ENCODE measurements at places on chromosomes 6 and 20. TPM values are rescaled to one million over a fixed set of nuclear protein-coding genes. Genes with fewer than 3 reads are reported as not detected.

TMEM242 gene
- 5.6 TPM for total RNA-seq

DNA sequence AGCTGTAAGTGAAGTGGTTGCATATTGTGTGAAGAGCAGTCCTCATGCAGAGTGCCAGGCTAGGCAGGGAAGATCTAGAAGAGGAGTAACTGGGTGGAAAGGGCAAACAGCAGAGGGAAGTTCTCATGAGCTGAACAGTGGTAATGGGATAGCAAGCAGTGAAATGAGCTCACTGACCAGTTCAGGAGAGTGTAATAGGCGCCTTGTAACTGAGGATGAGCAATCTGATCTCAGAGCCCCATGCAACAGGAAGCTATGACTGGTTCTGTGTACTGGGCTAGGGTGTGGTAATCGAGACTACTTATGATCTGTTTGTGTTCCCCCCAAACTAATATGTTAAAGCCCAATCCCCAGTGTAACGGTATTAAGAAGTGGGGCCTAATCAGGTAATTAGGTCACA, 98.6 kb downstream of the RFX6 start:
- DNase-seq, result no peak

DNA sequence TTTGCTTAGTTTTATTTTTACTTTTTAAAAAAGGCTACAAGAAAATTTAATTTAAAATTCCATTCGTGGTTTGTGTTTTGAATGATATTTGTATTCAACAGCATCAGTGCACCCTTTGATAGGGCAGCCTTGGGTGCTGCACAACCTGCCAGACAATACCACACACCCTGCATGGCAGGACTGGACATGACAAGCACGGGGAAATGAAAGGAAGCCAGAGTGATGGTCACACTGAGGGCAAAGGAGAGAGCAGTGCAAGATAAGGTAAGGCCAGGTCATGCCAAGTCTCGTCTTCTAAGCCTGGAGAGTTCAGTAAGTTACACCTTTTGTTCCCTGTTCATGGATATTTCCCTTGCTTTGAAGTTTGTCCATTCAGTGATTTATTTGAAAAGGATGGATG, 103.0 kb downstream of the ALDH8A1 start:
- no peak for DNase-seq

PDYN gene
- total RNA-seq, result not detected

- no peak for DNase-seq
Observed at GRCh38 chr20:11054266-11054993, 380.6 kb upstream of the JAG1 start.

- peak; percentile 31 for DNase-seq
Observed at GRCh38 chr20:56171087-56172012, 77.2 kb upstream of the MC3R start.

GRCh38 chr6:164286011-164286410, 871.5 kb downstream of the QKI start:
- no peak for DNase-seq

VGLL2 gene
- total RNA-seq, result not detected

DNA sequence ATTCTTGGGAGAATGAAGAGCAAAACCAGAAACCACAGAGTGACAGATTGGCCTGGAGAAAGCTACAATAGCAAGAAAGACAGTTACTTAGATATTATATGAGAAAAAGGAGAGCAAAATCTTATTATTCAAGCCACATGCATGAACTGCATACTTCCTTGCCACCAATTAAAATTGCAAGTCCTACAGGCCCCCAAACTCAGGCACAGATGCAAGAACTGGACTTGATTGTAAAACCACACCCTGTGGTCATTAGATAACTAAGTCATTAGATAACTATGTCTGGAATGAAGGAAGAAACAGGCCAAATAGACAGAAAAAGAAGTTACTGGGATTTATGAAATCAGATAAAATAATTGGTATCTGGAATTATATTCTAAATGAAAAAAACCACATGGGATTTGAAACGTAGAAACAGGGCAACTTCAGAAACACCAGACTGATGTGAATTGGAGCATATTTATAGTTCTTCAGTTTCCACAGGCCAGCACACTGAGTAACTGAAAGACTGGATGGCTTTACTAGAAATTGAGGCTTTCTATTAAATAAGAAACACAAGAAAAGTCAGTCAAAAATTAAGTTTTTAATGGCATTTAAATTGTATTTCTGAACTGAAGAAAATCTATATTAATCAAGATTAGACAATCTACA, 49.4 kb upstream of the CARMIL1 start:
- DNase-seq, result no peak

- no peak for DNase-seq
Observed at GRCh38 chr20:52890130-52890529, 82.0 kb upstream of the TSHZ2 start.

RNF39 gene
- total RNA-seq, result not detected

- DNase-seq, result no peak
Observed at GRCh38 chr6:42896178-42896719, 16.8 kb downstream of the RPL7L1 start.

COL9A1 gene
- not detected for total RNA-seq

DNA sequence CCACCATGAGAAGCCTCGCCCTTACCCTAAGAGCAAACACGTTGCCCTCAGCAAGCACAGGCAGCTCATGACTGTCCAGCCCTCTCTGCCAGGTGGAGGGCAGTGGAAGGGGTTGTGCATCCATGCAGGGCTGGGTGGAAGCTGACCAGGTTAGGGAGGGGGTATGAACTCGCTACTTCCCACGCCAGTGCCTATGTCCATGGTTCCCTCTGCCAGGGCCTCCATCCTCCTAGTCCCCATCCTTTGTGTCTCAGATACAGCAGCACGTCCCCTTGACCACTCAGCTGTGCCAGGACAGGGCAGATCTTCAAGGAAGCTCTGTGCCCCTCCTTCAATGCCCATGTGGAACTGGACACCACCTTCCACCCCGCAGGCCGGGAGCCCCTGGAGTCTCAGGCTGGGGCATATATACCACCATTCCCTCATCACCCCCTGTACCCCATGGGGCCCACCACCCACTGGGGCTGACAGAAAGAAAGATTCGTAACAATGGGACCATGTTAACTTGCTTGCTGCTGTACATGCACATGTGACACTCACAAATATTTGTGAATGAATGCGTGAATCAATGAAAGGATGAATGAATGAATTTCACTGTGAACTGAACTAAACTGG, 90.7 kb downstream of the ANKRD60 start:
- no peak for DNase-seq

DNA sequence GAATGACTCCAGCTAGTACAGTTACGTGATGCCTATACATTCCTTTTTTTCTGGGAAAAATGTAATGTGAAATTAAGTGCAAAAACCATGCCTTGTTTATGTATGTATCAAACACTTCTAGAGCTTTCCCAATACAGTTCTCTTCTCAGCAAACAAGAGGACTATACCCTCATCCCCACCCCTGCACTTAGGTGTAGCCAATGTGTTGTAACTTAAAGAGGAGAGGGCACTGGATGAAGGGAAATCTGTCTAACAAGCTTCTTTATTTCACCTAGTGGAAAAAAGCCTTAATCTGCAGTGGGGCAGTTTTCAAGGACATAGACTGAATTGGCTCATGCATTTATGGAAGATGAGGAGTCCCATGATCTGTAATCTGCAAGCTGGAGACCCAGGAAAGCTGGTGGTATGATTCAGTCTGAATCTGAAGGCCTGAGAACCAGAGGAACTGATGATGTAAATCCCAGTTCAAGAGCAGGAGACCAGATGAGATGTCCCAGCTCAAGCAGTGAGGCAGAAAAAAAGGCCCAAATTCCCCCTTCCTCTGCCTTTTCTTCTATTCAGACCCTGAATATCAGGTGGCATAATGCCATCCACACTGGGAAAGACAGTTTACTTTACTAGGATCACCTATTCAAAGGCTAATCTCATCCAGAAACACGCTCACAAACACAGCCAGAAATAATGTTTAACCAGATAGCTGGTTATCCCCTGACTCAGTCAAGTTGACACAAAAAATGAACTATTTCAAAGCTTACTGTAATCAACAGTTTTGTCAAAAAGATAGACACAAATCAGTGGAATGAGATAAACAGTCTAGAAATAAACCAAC, 25.8 kb upstream of the SLC17A3 start:
- no peak for DNase-seq

- DNase-seq, result no peak
Observed at GRCh38 chr6:37187321-37188022, 17.5 kb downstream of the PIM1 start.

- DNase-seq, result peak; percentile 9
Observed at GRCh38 chr6:25872814-25873213, 1.2 kb downstream of the SLC17A3 start.

- DNase-seq, result no peak
Observed at GRCh38 chr6:71209206-71209605, 79.4 kb upstream of the OGFRL1 start.

APOM gene
- 1.2 TPM for total RNA-seq

MLIP gene
- total RNA-seq, result 0.36 TPM

HSPA12B gene
- not detected for total RNA-seq

DNA sequence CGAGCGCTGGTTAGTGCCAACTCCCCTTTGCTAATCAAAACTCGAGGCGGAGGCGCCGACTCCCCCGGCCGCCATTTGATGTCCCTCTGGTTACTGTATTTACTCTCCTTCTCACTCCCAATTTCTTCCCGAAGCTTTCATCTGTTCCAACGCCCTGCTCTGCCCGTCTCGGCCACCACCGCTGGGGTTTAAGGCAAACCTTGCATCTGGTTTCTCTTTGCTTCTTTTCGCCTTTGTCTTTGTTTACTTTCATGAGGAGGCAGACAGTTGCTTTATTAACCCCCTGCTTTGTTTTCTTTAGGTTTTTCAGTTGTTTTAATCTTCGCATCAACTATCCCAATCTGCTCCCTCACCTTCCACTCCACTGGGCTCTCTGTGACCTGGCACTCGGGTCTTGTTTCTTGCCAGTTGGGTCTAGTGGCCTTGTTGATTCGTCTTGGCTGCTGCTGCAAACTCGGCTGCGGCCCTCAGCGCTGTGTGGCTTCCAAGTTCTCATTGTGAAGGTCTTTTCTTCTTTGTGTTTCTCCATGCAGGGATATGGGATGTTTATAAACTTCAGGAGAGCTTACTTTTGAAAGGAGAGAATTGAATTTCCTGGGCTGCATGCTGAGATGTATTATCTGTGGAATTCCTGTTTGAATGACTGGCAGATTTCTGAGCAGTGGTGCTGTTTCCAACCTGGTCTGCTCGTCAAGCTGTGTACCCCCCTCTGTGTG, 155.1 kb downstream of the CDC5L start:
- DNase-seq, result peak; percentile 69

DNA sequence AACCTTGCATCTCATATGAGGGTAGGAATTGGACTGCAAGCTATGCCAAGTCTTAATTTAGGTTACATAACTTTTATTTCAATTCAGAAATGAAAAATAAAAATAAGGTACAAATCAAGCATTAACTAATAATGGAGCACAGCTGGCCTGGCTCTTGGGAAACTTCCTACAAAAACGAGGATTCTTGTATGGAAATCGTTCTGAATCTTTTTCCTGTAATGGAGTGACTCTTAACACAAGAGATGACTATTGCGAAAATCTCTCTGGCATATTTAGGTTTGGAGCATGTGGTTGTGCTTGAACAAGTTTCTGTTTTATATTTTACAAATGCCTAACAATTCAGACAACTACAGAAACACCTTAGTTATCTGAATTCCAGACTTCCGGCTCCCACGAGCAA, 34.0 kb upstream of the PI16 start:
- DNase-seq, result no peak

- no peak for DNase-seq
Observed at GRCh38 chr20:43901296-43901695, 13.4 kb upstream of the TOX2 start.

- DNase-seq, result no peak
Observed at GRCh38 chr20:40744818-40745175, 55.8 kb upstream of the MAFB start.

GRCh38 chr20:34526466-34526865, 10.2 kb downstream of the DYNLRB1 start:
- DNase-seq, result no peak

DNA sequence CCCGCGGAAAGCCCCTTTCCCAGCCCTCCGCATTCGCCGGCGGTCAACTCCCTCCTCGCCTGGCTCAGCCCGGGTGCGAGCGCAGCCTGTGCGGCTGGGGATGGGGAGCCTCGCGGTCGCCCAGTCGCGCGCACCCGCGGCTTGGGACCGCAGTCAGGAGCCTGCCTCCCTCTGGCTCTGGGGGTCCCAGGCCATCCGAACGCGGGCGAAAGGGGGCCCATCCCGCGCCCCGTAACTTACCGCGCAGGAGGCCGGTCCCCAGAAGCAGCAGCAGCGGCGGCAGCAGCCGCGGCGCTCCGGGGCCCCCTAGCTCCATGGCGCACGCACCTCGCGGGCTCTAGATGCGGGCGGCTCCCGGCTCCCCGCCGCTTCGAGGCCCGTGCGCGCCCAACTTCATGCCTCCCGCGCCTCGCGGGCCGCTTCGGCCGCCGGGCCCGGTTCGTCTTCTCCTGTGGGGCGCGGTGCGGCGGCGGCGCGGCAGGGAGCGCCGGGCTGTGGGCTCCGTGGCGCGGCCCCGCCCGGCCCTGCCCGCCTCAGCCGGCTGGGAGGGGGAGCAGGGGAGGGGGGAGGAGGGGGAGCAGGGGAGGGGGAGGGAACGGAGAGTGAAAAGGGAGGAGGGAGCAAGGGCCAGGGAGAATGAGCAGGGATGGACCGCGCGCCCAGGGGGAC, at the start of gene CHRNA4:
Gene CHRNA4 (minus strand): TSS at position 500 of the 669 bp plus-strand sequence. CDS start 184 bp downstream, at position 316.
- no peak for DNase-seq

CALHM4 gene
- total RNA-seq, result not detected

DNA sequence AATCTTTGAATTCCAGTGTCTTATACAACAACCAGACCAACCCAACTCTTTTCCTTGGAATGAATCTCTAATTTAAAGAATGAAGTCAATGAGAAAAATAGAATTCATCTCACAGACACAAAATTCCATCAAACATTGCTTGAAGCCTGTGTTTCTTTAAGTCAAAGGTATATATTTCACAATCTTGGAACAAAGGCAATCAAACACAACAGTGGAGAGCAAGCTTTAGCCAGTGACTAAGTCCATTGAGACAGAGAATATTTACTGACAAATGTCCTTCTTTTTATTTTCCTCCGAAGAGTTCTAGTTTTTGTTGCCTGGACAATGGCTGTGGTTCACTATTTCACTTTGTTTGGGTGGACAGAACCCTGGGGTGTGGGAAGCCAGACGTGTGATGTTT, 35.8 kb downstream of the MEP1A start:
- no peak for DNase-seq

DNA sequence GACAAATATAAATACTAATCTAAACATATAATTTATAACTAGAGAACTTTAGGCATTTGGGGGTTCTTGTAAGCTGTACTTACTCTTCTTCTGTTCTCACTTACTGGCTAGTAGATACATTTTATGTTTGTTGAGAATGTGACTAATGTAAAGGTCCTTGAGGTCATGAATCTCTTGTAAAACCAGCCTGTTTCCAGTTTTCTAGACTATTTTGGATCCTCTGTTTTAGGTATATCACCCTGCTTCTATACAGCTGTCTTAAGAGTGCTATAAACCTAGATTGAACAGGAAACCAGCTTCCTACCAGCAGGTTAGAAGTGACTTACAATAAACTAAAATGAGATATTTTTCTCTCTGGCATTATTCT, 134.2 kb downstream of the PLCB4 start:
- DNase-seq, result peak; percentile 54

MARCKS gene
- 570 TPM for total RNA-seq

SLC18B1 gene
- total RNA-seq, result 6.9 TPM

DNA sequence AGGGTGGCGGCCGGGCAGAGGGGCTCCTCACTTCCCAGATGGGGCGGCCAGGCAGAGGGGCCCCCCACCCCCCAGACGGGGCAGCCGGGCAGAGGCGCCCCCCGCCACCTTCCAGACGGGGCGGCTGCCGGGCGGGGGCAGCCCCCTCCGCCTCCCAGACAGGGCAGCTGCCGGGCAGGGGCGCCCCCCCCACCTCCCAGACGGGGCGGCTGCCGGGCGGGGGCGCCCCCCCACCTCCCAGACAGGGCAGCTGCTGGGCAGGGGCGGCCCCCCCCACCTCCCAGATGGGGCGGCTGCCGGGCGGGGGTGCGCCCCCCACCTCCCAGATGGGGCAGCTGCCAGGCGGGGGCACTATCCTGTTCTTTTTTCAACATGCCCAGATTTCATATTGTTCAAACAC, 78.2 kb upstream of the DST start:
- no peak for DNase-seq

Data from osteoblast (primary cell).